ENCODE measurements at places on chromosomes 1 and 21.
A peak's percentile ranks its signal among the peaks of the same experiment; 100 is the strongest.

DNA sequence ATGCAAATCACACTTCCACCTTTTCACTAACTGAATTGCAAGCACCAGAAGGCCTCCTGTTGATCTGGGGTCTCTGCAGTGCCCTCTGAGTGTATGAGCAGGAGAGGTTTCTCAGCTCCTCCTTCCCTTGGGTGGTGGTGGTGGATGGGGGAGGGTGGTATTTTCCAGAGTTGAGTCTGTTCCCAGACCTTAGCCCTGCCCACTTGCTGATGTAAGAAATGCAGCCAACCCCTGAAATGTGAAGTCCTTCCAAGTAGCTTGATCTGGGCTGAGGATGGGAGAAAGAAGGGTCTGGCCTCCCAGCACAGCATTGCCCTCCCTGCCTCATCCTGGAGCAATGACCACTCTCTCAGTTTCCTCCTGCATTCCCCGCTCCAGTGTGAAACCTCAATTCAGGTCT is 6.3 kb upstream of the FOXD2 start:
- no peak for DNase-seq
- H3K27ac ChIP-seq = no peak overlapping the region
- H3K4me1 ChIP-seq = peaks cover 37% of the 10 kb centered on the region
- peaks cover 47% of the 10 kb centered on the region for H3K27me3 ChIP-seq

DNA sequence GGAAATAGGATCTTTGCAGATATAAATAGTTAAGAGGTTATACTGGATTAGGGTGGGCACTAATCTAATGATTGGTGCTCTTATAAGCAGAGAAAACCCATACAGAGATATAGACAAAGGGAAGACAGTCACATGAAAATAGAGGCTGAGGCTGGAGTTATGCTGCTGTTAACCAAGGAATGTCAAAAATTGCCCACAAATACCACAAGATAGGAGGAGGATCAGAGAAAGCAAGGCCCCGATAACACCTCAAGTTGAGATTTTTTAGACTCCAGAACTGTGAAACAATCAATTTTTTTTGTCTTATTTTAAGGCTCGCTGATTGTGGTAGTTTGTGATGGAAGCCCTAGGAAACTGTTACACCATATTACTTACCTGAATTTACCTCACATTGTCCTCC is 513.2 kb downstream of the COL11A1 start:
- H3K27me3 ChIP-seq = no peaks in the 10 kb centered on the region
- no peaks in the 10 kb centered on the region for H3K36me3 ChIP-seq

GRCh38 chr1:226945106-226945857 is 5.2 kb downstream of the COQ8A start:
- DNase-seq = no peak
- H3K4me3 ChIP-seq = no peak overlapping the region
- no peak overlapping the region for H3K27ac ChIP-seq

GRCh38 chr1:26790551-26790953 is 2.8 kb downstream of the PIGV start:
- peaks cover 1% of the 10 kb centered on the region for H3K27me3 ChIP-seq
- H3K4me1 ChIP-seq = peaks cover 62% of the 10 kb centered on the region
- peak; percentile 41 for DNase-seq
- peaks cover 31% of the 10 kb centered on the region for H3K36me3 ChIP-seq
- H3K4me3 ChIP-seq = peak overlapping the region; percentile 85

DNA sequence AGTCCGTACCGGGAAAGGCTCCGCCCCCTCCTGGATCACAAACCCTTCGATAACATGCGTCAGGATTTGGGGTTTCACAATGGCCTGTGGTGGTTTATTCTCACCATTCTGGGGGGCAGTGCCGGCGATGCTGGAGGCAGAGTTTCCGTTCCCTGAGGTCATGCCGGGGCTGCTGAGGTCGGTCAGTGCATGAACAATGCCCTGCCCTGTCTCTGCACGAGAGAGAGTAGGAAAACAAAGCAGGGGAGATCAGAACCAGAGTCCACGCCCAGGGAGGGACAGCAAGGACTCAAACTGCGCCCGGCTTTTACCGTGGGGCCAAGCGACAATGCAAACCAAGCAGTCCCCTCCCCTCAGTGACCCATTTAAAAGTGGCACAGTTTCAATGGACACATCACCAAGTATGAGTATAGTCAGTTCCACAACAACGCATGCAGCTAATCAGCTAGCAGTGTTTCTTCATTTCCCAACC is 13.2 kb upstream of the A3GALT2 start:
- peaks cover 9% of the 10 kb centered on the region for H3K4me1 ChIP-seq
- no peaks in the 10 kb centered on the region for H3K27me3 ChIP-seq
- H3K27ac ChIP-seq = no peak overlapping the region
- no peak overlapping the region for H3K4me3 ChIP-seq
- no peak for DNase-seq

DNA sequence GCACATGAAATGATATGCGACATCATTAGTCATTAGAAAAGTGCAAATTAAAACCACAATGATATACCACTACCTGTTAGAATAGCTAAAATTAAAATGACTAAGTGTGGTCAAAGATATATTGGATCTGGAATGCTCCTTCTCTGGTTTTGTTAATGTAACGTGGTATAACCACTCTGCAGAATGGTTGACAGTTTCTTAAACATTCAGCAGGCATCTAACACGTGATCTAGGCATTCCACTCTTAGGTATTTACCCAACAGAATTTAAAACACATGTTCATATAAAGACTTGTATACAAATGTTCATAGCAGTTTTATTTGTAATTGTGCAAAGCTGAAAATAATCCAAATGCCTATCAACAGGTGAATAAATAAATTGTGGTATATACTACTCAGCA is 165.0 kb upstream of the PLXNA2 start:
- H3K27me3 ChIP-seq = no peaks in the 10 kb centered on the region
- no peak for DNase-seq
- no peak overlapping the region for H3K4me3 ChIP-seq
- H3K27ac ChIP-seq = no peak overlapping the region
- H3K36me3 ChIP-seq = no peaks in the 10 kb centered on the region
- no peaks in the 10 kb centered on the region for H3K4me1 ChIP-seq

GRCh38 chr1:51624855-51625254 is 8.0 kb downstream of the OSBPL9 start:
- peaks cover 18% of the 10 kb centered on the region for H3K4me1 ChIP-seq
- H3K36me3 ChIP-seq = no peaks in the 10 kb centered on the region
- H3K27me3 ChIP-seq = no peaks in the 10 kb centered on the region
- H3K27ac ChIP-seq = no peak overlapping the region
- no peak overlapping the region for H3K4me3 ChIP-seq
- DNase-seq = no peak

- no peak overlapping the region for H3K27ac ChIP-seq
- no peak for DNase-seq
- no peak overlapping the region for H3K4me3 ChIP-seq
- no peaks in the 10 kb centered on the region for H3K4me1 ChIP-seq
Measured at GRCh38 chr1:82168482-82168881, 367.7 kb downstream of the ADGRL2 start.

- peaks cover 30% of the 10 kb centered on the region for H3K27me3 ChIP-seq
- no peaks in the 10 kb centered on the region for H3K4me1 ChIP-seq
Measured at GRCh38 chr1:183404476-183404875, 13.7 kb downstream of the NMNAT2 start.

GRCh38 chr1:209780268-209780667 is 4.1 kb downstream of the C1orf74 start:
- H3K4me1 ChIP-seq = peaks cover 56% of the 10 kb centered on the region
- no peak for DNase-seq
- H3K27ac ChIP-seq = peak overlapping the region; percentile 57
- no peak overlapping the region for H3K4me3 ChIP-seq

DNA sequence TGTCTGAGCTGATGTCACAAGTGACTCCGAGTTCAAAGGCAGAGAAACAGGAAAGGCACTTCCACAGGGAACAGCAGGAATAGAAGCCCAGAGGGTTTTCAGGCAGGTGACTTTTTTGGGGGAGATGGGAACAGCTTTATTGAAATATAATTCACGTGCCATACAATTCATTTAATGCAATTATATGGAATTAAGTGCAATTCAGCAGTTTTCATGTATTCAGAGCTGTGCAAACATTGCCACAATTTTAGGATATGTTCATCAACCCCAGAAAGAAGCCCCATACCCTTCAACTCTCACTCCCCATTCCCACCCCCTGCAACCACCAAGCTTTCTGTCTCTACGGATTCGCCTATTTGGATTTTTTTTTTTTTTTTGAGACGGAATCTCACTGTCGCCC is 17.0 kb downstream of the KCNAB2 start:
- no peaks in the 10 kb centered on the region for H3K4me1 ChIP-seq
- H3K4me3 ChIP-seq = no peak overlapping the region
- DNase-seq = no peak
- no peak overlapping the region for H3K27ac ChIP-seq
- H3K27me3 ChIP-seq = no peaks in the 10 kb centered on the region

GRCh38 chr1:188406636-188407035 is 1577.9 kb downstream of the PLA2G4A start:
- no peak for DNase-seq
- no peak overlapping the region for H3K4me3 ChIP-seq
- no peaks in the 10 kb centered on the region for H3K27me3 ChIP-seq
- no peak overlapping the region for H3K27ac ChIP-seq
- H3K36me3 ChIP-seq = no peaks in the 10 kb centered on the region

GRCh38 chr1:153985341-153985912 is 712 bp downstream of the RAB13 start:
- H3K36me3 ChIP-seq = peaks cover 4% of the 10 kb centered on the region
- peak; percentile 68 for DNase-seq
- peaks cover 38% of the 10 kb centered on the region for H3K4me1 ChIP-seq
- H3K27ac ChIP-seq = peak overlapping the region; percentile 92
- no peaks in the 10 kb centered on the region for H3K27me3 ChIP-seq
- peak overlapping the region; percentile 88 for H3K4me3 ChIP-seq

GRCh38 chr1:48028218-48029069 is 31.3 kb upstream of the TRABD2B start:
- H3K27me3 ChIP-seq = peaks cover 3% of the 10 kb centered on the region
- H3K4me1 ChIP-seq = no peaks in the 10 kb centered on the region
- H3K4me3 ChIP-seq = no peak overlapping the region
- no peak overlapping the region for H3K27ac ChIP-seq
- no peaks in the 10 kb centered on the region for H3K36me3 ChIP-seq

DNA sequence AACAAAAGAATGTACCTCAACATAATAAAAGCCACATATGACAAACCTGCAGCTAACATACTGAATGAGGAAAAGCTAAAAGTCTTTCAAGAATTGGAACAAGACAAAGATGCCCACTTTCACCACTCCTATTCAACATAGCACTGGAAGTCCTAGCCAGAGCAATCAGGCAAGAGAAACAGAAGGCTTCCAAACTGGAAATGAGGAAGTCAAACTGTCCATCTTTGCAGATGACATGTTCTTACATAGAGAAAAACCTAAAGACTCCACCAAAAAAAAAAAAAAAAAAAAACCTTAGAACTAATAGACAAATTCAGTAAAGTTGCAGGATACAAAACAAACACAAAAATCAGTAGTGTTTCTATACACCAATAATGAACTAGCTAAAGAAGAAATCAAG is 20.2 kb downstream of the NSL1 start:
- no peak overlapping the region for H3K4me3 ChIP-seq
- H3K36me3 ChIP-seq = peaks cover 76% of the 10 kb centered on the region
- no peak for DNase-seq

GRCh38 chr1:220300442-220301121 is 28.3 kb upstream of the RAB3GAP2 start:
- H3K4me1 ChIP-seq = no peaks in the 10 kb centered on the region
- no peak overlapping the region for H3K27ac ChIP-seq
- H3K27me3 ChIP-seq = peaks cover 17% of the 10 kb centered on the region
- no peak overlapping the region for H3K4me3 ChIP-seq
- no peaks in the 10 kb centered on the region for H3K36me3 ChIP-seq

GRCh38 chr1:180482425-180483275 is 19.7 kb downstream of the ACBD6 start:
- H3K27me3 ChIP-seq = no peaks in the 10 kb centered on the region

- no peak for DNase-seq
- H3K4me1 ChIP-seq = no peaks in the 10 kb centered on the region
- peaks cover 2% of the 10 kb centered on the region for H3K27me3 ChIP-seq
- no peak overlapping the region for H3K27ac ChIP-seq
Measured at GRCh38 chr1:171139890-171140289, 45.2 kb upstream of the FMO2 start.

DNA sequence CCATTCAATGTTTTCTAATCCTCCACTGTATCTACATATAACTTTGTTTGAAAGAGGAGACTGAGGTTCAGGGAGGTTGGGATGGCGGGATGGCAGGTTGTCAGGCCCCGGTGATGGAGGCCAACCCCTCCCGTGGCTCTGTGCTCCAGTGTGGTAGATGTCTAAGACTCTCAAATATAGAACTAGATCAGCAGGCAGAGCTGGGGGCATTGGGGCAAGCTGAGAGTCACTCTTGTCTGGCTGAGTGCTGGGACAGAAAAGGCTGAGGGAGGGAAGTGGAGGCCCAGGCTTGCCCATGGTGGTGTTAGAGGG is 1.7 kb downstream of the IL6R start:
- H3K36me3 ChIP-seq = no peaks in the 10 kb centered on the region
- peak overlapping the region; percentile 81 for H3K4me3 ChIP-seq
- no peak for DNase-seq

GRCh38 chr1:206798384-206798996 is 26.2 kb upstream of the IL10 start:
- no peak overlapping the region for H3K4me3 ChIP-seq
- no peaks in the 10 kb centered on the region for H3K27me3 ChIP-seq

DNA sequence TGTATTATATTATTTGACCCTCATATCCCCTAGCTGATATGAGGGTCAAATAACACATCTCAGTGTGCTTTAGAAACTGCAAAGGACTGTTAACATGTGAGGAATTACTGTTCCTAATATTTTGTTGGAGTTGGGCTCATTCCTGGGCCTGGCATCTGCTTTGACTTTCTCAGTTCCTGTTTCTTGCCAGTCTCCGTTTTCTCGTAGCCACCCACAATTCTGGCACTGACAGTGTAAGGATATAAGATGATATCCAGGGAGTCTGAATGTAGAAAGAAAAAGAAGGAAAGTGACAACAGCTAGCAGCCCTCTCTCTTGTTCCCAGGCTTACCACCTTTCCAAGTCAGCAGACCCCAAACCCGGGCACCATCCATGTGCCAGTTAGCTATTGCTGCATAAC is 54.4 kb upstream of the SCMH1 start:
- DNase-seq = no peak
- H3K4me3 ChIP-seq = no peak overlapping the region
- H3K36me3 ChIP-seq = no peaks in the 10 kb centered on the region
- H3K27ac ChIP-seq = no peak overlapping the region
- peaks cover 11% of the 10 kb centered on the region for H3K27me3 ChIP-seq
- H3K4me1 ChIP-seq = no peaks in the 10 kb centered on the region

GRCh38 chr1:208834381-208835096 is 590.4 kb upstream of the PLXNA2 start:
- no peaks in the 10 kb centered on the region for H3K27me3 ChIP-seq
- no peaks in the 10 kb centered on the region for H3K4me1 ChIP-seq
- no peak overlapping the region for H3K4me3 ChIP-seq
- H3K36me3 ChIP-seq = no peaks in the 10 kb centered on the region
- DNase-seq = no peak

GRCh38 chr21:44503901-44504399 is 36.0 kb downstream of the KRTAP10-1 start:
- no peak for DNase-seq
- no peaks in the 10 kb centered on the region for H3K27me3 ChIP-seq
- H3K36me3 ChIP-seq = no peaks in the 10 kb centered on the region
- H3K4me3 ChIP-seq = no peak overlapping the region
- peaks cover 2% of the 10 kb centered on the region for H3K4me1 ChIP-seq

GRCh38 chr1:22717037-22717760 is 6.6 kb downstream of the EPHB2 start:
- H3K27me3 ChIP-seq = peaks cover 31% of the 10 kb centered on the region
- H3K4me3 ChIP-seq = no peak overlapping the region

- no peaks in the 10 kb centered on the region for H3K27me3 ChIP-seq
- DNase-seq = no peak
- peaks cover 49% of the 10 kb centered on the region for H3K4me1 ChIP-seq
- peak overlapping the region; percentile 97 for H3K4me3 ChIP-seq
- H3K36me3 ChIP-seq = peaks cover 20% of the 10 kb centered on the region
- peak overlapping the region; percentile 98 for H3K27ac ChIP-seq
Measured at GRCh38 chr1:84505493-84506001, 639 bp upstream of the SPATA1 start.

Data from activated naive CD8-positive, alpha-beta T cell treated with anti-CD3 and anti-CD28 coated beads, Interleukin-2, amount 50 U/mL, for 24 hours (primary cell).